Pancreas (tissue), 10 donors: ENCODE measurements at places on chromosomes 4 and X. TPM values are rescaled to one million over a fixed set of nuclear protein-coding genes. Genes with fewer than 3 reads are reported as not detected.

DNA sequence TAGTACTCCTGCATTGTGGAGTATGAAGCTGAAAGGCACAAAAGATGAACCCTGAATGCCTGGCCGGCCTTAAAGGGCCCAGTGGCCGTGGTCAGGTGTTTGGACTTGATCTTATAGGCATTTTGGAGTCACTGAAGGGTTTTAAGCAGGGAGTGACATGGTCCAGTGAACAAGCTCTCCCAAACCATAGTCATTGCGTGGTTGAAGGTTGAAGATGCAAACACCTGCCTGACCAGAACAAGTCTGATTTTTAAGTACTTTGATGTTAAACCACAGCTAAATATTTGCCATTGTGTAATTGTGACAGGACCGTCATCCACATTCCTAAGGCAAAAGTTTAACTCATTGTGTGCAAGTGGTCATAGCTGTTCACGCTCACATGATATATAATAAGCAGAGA, 3.3 kb downstream of the STK32B start:
- no peak overlapping the region for H3K4me3 ChIP-seq
- no peak overlapping the region for H3K27ac ChIP-seq
- H3K4me1 ChIP-seq = peaks cover 9% of the 10 kb centered on the region
- no peak for DNase-seq
- no peaks in the 10 kb centered on the region for H3K27me3 ChIP-seq
- H3K36me3 ChIP-seq = no peaks in the 10 kb centered on the region

GRCh38 chr4:94426783-94427182, 25.0 kb upstream of the PDLIM5 start:
- H3K36me3 ChIP-seq = no peaks in the 10 kb centered on the region
- H3K4me1 ChIP-seq = no peaks in the 10 kb centered on the region
- H3K27ac ChIP-seq = no peak overlapping the region

DNA sequence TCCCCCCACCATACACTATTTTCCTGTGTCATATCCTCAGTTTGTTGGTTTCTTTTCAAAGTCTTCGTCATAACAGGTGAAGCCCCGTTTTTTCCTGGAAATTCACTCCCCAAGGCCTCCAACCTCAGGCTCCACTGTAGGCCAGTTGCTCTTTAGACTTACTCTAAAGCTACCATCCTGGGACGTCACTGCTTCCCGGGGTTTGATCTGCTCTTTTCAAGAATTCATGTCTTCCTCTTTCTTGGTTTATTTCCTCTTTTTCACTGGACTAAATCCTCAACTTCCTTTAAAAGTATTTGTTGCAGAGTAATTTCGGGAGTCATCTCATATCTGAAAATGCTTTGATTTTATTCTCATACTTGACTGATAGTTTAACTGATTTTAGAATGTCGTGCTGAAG, 6.5 kb upstream of the SERTM2 start:
- no peak overlapping the region for H3K27ac ChIP-seq
- H3K27me3 ChIP-seq = no peaks in the 10 kb centered on the region
- DNase-seq = no peak
- H3K4me3 ChIP-seq = no peak overlapping the region
- no peaks in the 10 kb centered on the region for H3K36me3 ChIP-seq

GPRIN3 gene
- 6.4 TPM for total RNA-seq

UPF3B gene
- total RNA-seq = 1.9 TPM

AMTN gene
- not detected for total RNA-seq

DNA sequence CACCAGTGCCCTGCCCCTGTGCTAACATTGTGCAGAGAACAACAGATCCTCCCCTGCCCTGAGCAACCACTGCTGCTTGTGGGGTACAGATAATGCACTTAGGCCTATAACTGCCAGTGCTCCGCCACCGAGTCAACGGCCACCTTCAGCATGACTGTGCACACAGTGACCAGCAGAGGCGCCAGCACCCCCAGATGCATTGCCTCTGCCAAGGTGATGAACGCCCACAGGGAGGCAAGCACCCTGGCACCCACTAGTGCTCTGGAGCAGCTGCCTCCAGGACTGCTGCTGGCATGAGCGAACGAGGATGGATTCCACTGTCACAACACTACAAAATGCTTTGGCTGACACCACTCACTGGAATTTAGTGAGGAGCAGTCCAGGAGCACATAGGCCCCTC, 38.2 kb downstream of the SPIN2B start:
- H3K27me3 ChIP-seq = peaks cover 4% of the 10 kb centered on the region
- no peak overlapping the region for H3K27ac ChIP-seq
- H3K4me3 ChIP-seq = no peak overlapping the region
- DNase-seq = no peak

- no peaks in the 10 kb centered on the region for H3K27me3 ChIP-seq
- no peak for DNase-seq
- H3K4me1 ChIP-seq = no peaks in the 10 kb centered on the region
- no peak overlapping the region for H3K4me3 ChIP-seq
- no peaks in the 10 kb centered on the region for H3K36me3 ChIP-seq
- no peak overlapping the region for H3K27ac ChIP-seq
These were observed 104.6 kb downstream of the ARHGEF9 start for GRCh38 chrX:63680423-63680822.

- H3K4me1 ChIP-seq = no peaks in the 10 kb centered on the region
- H3K36me3 ChIP-seq = no peaks in the 10 kb centered on the region
- DNase-seq = no peak
- H3K27ac ChIP-seq = no peak overlapping the region
These were observed 368.7 kb downstream of the MID1IP1 start for GRCh38 chrX:39169976-39170375.

TMEM47 gene
- total RNA-seq = 3.8 TPM

TLR2 gene
- 2.3 TPM for total RNA-seq

- no peaks in the 10 kb centered on the region for H3K27me3 ChIP-seq
- H3K4me1 ChIP-seq = no peaks in the 10 kb centered on the region
- no peaks in the 10 kb centered on the region for H3K36me3 ChIP-seq
These were observed 586.5 kb upstream of the FTHL17 start for GRCh38 chrX:31658360-31658759.

DNA sequence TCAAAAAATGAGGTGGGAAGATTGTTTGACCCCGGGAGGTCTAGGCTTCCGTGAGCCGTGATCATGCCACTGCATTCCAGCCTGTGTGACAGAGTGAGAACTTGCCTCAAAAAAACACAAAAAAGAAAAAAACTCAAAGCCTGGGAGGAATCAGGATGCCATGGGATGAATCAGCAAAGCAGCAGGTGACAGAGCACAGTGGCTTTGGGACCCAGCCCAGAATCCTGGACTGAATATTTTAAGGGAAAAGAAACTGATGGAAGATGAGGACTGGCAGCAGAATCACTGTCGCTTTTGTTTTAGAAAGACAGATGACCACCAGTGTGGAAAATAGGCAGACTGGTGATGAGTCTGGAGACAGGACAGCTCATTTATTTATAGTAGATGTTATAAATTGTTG, 16.6 kb downstream of the S100G start:
- no peaks in the 10 kb centered on the region for H3K27me3 ChIP-seq
- DNase-seq = no peak
- H3K27ac ChIP-seq = no peak overlapping the region
- no peak overlapping the region for H3K4me3 ChIP-seq

DNA sequence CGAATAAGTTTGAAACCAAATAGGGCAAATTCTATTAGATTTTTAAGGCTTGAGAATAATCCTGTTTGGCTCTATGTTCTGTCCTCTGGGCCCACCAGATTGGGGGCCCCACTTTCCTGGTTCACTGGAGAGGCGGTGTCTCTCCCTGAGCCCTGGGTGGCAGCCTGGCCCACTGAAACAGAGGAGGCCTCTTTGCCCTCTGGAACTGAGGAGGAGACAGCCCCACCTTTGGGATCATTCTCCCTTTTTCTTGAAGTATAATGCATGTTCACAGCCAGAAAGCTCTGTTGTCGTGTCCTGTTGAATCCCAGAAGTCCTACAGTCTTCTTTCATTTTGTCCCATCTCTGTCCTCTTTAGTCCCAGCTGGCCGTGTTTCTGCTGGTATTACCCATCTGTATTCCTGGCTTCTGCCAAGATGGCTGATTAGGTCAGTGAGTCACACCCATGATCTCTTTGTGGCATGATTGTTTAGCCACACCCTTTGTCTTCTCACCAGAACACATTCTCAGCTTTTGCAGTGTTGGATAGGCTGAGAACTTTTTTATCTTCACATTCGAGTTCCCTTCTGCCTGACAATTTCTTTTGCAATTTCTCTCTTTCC, 8.1 kb upstream of the TBC1D25 start:
- no peak overlapping the region for H3K27ac ChIP-seq
- H3K27me3 ChIP-seq = no peaks in the 10 kb centered on the region
- no peaks in the 10 kb centered on the region for H3K4me1 ChIP-seq
- H3K4me3 ChIP-seq = no peak overlapping the region
- DNase-seq = no peak
- no peaks in the 10 kb centered on the region for H3K36me3 ChIP-seq

P2RY8 gene
- total RNA-seq = 0.42 TPM

GLOD5 gene
- total RNA-seq = 0.37 TPM

DNA sequence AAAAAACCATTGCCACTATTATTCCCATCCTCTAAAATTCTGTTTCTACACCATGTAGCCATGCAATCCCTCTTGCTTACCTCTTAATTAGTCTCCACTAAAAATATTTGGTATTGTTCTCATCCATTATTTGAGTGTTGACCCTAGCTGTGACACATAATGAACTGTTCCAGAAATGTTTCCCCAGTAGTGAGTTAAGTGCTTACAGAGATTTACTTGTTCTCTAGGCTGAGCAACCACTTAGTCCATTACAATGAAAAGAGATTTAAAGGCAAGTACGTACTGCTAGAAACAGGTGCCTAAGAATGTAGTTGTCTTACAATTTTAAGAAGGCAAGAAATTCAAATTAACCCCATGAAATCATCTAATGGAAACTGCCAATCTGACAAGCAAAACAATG, 112.7 kb upstream of the PTPN13 start:
- H3K4me3 ChIP-seq = no peak overlapping the region
- H3K27me3 ChIP-seq = no peaks in the 10 kb centered on the region
- no peak overlapping the region for H3K27ac ChIP-seq
- H3K4me1 ChIP-seq = no peaks in the 10 kb centered on the region
- no peak for DNase-seq

RBM46 gene
- total RNA-seq = not detected

DNA sequence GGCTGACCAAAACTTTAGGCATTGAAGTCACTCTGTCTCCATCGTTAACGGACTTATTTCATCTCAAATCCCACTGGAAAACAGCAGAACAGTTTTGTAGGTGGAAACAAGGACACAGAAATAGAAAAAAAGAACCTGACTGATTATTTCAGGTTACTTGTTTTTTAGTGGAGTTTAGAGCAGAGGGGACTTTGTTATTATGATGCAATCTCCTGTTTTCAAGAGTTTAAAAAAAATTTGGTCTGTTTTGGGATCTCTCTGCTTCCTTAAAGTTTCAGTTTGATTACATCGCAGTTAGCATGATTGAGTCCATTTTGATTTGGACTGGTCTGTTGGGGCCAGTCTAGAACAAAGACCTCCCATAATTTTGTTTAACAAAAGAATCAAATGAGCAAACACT, 13.6 kb downstream of the PROM1 start:
- H3K36me3 ChIP-seq = no peaks in the 10 kb centered on the region
- no peaks in the 10 kb centered on the region for H3K4me1 ChIP-seq
- H3K27ac ChIP-seq = no peak overlapping the region
- no peaks in the 10 kb centered on the region for H3K27me3 ChIP-seq
- no peak overlapping the region for H3K4me3 ChIP-seq

GRCh38 chrX:134718966-134719317, 60.7 kb upstream of the PLAC1 start:
- no peak for DNase-seq
- H3K27me3 ChIP-seq = no peaks in the 10 kb centered on the region
- H3K36me3 ChIP-seq = no peaks in the 10 kb centered on the region
- H3K4me3 ChIP-seq = no peak overlapping the region

- H3K4me3 ChIP-seq = no peak overlapping the region
- no peaks in the 10 kb centered on the region for H3K4me1 ChIP-seq
- no peak overlapping the region for H3K27ac ChIP-seq
- no peaks in the 10 kb centered on the region for H3K36me3 ChIP-seq
These were observed 4.2 kb downstream of the CENPVL3 start for GRCh38 chrX:51614353-51615012.

CNGA1 gene
- 0.67 TPM for total RNA-seq

SPINK2 gene
- not detected for total RNA-seq

TLR10 gene
- 0.04 TPM for total RNA-seq

GRCh38 chrX:128975745-128976144, 547.5 kb downstream of the SMARCA1 start:
- H3K36me3 ChIP-seq = no peaks in the 10 kb centered on the region
- peaks cover 4% of the 10 kb centered on the region for H3K27me3 ChIP-seq
- no peaks in the 10 kb centered on the region for H3K4me1 ChIP-seq
- H3K4me3 ChIP-seq = no peak overlapping the region
- DNase-seq = peak; percentile 43

DNA sequence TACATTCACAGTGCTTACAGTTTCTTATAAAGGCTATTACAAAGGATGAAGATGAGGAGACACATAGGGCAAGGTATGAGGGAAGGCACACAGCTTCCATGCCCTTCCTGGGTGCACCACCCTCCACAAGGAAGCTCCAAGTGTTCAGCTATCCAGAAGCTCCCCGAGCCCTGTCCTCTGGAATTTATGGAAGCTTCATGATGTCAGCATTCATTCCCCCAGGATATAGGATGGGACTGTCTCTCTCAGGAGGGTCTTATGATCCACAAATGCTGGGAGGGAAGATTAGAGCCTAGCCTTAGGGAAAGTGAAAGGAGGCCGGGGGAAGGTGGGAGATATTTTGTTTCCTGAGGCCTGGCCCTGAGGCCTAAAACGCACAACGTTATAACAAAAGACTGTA, 236.0 kb downstream of the ANK2 start:
- no peaks in the 10 kb centered on the region for H3K4me1 ChIP-seq
- H3K36me3 ChIP-seq = no peaks in the 10 kb centered on the region

DMP1 gene
- total RNA-seq = not detected

GRCh38 chr4:155972098-155972497, 18.4 kb upstream of the CTSO start:
- no peak overlapping the region for H3K4me3 ChIP-seq
- no peaks in the 10 kb centered on the region for H3K36me3 ChIP-seq
- H3K4me1 ChIP-seq = no peaks in the 10 kb centered on the region
- no peak for DNase-seq
- H3K27me3 ChIP-seq = no peaks in the 10 kb centered on the region

GRCh38 chrX:104695593-104695992, 129.6 kb downstream of the IL1RAPL2 start:
- H3K4me1 ChIP-seq = no peaks in the 10 kb centered on the region
- no peak overlapping the region for H3K27ac ChIP-seq
- no peaks in the 10 kb centered on the region for H3K27me3 ChIP-seq

GRCh38 chr4:68734095-68734494, 63.6 kb upstream of the UGT2B15 start:
- peak overlapping the region; percentile 17 for H3K27ac ChIP-seq
- H3K27me3 ChIP-seq = no peaks in the 10 kb centered on the region
- peaks cover 16% of the 10 kb centered on the region for H3K4me1 ChIP-seq
- H3K4me3 ChIP-seq = no peak overlapping the region

PPP2R2C gene
- 0.32 TPM for total RNA-seq

- no peak overlapping the region for H3K4me3 ChIP-seq
- H3K4me1 ChIP-seq = no peaks in the 10 kb centered on the region
- no peak overlapping the region for H3K27ac ChIP-seq
- H3K36me3 ChIP-seq = no peaks in the 10 kb centered on the region
These were observed 13.2 kb upstream of the CLDN24 start for GRCh38 chr4:183335369-183335940.

- no peak overlapping the region for H3K4me3 ChIP-seq
- no peaks in the 10 kb centered on the region for H3K27me3 ChIP-seq
- H3K36me3 ChIP-seq = no peaks in the 10 kb centered on the region
- H3K4me1 ChIP-seq = no peaks in the 10 kb centered on the region
These were observed 613.5 kb downstream of the PCDH18 start for GRCh38 chr4:136918772-136919171.

HMX1 gene
- total RNA-seq = not detected
